ENCODE measurements at places on chromosomes 6 and 20.

- DNase-seq = no peak
Observed at GRCh38 chr6:4314201-4314707, 178.9 kb upstream of the ECI2 start.

DNA sequence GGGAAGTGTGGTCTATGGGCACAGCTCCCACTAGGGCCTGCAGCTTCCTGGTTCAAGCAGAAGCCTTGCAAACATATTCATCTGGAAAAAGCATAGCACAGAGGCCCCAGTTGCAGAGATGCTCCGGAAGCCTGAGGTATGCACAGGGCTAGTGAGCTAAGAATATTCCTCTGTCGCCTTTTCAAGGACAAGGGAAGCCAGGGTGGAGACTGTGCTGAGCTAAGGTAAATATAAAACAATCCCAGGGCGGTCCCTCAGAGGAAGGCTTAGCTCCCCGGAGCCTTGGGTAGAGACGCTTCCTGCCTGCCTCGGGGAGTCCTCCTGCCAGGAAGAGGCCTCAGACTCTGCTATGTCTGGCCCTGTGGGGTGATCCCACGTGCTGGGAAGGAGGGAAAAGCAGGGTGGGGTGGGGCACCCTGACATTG, 134.8 kb upstream of the FOXA2 start:
- no peak for DNase-seq

DNA sequence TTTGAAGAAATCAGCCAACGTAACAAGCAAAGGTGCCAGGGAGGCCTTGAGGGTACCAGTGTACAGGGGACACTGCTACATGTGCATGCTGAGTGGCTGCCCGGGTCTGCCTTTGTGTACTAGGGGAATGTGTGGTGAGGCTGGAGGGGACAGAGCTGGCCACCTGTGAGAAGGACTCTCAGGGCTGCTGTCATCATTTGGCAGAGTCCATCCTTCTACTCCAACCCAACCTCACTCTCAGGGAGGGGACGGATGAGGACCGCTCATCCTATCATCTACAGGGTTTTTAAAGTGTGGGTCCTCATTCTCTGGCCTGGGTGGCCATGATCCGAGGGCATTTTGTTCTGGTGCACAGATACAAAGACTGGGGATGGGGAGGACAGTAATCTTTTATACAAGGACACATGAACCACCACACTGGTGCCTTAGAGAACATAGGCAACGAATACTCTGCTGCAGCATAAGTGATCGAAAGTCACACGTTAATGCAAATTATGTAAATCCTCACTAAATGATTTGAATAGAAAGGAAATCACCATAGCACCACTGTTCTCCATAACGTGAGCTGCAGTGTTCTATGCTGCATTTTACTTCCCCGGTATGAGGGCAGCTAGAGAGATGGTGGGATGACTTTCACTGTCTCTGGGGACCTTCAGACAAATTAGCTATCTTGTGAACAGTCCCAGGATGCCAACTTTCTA, 181.4 kb downstream of the GMPR start:
- DNase-seq = no peak

GRCh38 chr20:63360850-63361518, at the start of gene CHRNA4:
TSS of gene CHRNA4 (minus strand) at chr20:63361349. CDS start at chr20:63361165, 184 bp downstream.
- DNase-seq = no peak

DNA sequence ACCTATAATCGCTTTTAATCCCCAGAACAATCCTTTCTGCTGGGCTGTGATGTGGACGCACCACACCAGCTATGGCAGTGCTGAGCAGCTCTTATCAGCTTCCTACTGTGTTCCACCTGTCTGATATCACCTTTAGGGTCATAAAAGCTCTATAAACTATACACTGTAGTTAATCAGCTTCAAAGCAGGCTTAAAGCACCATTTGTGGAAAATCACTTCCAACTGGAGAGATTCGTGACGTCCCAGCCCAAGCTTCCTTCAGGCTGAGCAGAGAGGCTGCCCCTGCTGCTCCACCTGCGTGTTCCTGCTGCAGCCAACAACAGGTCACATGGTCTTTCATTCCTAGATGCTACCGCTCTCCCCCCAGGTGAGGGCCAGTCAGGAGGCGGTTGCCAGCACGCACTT, 156.5 kb downstream of the SMOC2 start:
- no peak for DNase-seq

DNA sequence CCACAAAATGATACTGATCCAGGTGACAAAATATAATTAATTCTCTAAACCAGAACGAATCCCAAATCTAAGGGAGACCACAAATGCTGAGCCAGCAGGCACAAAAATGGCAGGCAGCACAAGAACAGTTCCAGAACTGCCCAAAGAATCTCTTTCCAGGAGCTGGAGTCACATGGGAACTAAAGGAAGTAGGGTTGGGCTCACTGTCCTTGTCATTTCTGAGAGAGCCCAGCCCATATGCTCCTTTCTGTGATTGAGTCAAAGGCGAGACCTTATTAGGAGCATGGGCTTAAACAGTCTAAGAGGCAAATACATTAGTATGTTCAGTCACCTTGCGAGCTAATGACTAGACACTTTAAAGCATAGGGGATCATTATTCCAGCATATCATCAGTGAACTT, 327.6 kb upstream of the ARID1B start:
- no peak for DNase-seq

- no peak for DNase-seq
Observed at GRCh38 chr6:126175251-126175650, 164.7 kb upstream of the CENPW start.

DNA sequence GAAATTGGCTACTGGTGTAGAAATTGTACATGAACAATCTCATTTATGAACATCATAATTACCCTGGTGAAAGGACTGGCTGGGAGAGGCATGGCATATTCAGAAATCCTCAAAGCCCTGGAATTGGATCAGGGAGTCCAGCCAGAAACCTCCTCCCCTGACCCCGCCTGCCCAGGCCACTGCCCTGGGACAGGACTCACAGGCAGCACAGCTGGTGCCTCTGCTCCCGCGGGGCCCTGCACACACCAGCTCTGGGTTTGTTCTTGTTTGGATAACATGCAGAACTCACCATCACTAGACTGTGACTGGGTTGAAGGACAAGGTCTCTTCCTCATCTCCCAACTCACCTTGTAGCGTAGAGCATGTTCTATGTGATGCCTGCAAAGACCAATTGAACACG, 56.2 kb downstream of the AGPAT4 start:
- no peak for DNase-seq

GRCh38 chr6:104537180-104537579, 322.5 kb downstream of the HACE1 start:
- DNase-seq = no peak

GRCh38 chr6:135126729-135127128, 54.4 kb upstream of the MYB start:
- DNase-seq = no peak

- DNase-seq = no peak
Observed at GRCh38 chr6:70847106-70848084, 109.5 kb downstream of the B3GAT2 start.

Data from DMS79 treated with DMSO at 0.1 percent for 48 hours (cell line).